ENCODE measurements at places on chromosomes 5 and 9.

- DNase-seq: no peak
Observed at GRCh38 chr5:15650266-15650665, 150.3 kb downstream of the FBXL7 start.

GRCh38 chr5:129943936-129944335, 39.7 kb downstream of the CHSY3 start:
- no peak for DNase-seq

DNA sequence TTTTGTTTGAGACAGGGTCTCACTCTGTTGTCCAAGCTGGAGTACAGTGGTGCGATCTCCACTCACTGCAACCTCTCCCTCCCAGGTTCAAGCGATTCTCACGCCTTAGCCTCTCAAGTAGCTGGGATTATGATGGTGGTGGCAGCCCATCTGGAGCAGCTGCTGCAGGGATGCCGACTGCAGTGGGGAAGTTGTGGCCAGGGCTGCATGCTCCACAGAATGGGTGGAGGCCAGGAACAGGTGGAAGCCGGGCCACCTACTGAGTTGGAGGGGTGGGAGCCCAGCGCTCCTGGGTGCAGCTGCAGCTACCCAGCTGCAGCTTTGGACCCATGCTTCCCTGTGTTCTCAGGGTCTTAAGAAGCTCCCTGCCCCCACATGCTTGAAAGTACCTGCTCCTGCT, 99.7 kb downstream of the SCAI start:
- no peak for DNase-seq

- DNase-seq: no peak
Observed at GRCh38 chr9:82571540-82571939, 491.4 kb downstream of the RASEF start.

- DNase-seq: no peak
Observed at GRCh38 chr5:65978251-65978650, 51.9 kb downstream of the ERBIN start.
